ENCODE measurements at places on chromosomes 1 and 21.

GRCh38 chr1:67777016-67777415 is 56.3 kb downstream of the GNG12 start:
- DNase-seq: no peak
- H3K36me3 ChIP-seq: peaks cover 5% of the 10 kb centered on the region
- no peak overlapping the region for H3K27ac ChIP-seq
- H3K4me1 ChIP-seq: no peaks in the 10 kb centered on the region

- H3K36me3 ChIP-seq: peaks cover 2% of the 10 kb centered on the region
- H3K27ac ChIP-seq: no peak overlapping the region
- no peak overlapping the region for H3K4me3 ChIP-seq
- no peaks in the 10 kb centered on the region for H3K27me3 ChIP-seq
- no peak for DNase-seq
- peaks cover 44% of the 10 kb centered on the region for H3K4me1 ChIP-seq
Measured at GRCh38 chr1:44347280-44347679, 7.8 kb downstream of the ERI3 start.

DNA sequence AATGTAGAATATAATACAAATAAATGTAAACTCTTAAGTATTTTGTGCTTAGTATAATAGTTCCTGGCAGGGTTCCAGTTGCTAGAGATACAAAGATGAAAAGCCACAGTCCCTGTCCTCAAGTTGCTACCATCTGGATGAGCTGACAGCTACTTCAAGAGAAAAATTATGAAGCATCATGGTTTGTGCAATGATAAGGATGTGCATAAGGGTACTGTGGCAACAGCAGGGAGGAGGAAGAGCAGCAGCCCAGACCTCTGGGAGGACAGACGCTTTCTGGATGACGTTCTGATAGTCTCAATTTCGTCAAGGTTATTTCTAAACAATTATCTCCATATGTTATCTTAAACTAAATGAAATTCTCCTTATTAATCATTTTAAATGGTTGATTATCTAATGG is 198.9 kb downstream of the NTNG1 start:
- no peak overlapping the region for H3K4me3 ChIP-seq
- peaks cover 14% of the 10 kb centered on the region for H3K4me1 ChIP-seq
- no peaks in the 10 kb centered on the region for H3K36me3 ChIP-seq
- H3K27me3 ChIP-seq: no peaks in the 10 kb centered on the region
- no peak overlapping the region for H3K27ac ChIP-seq

- peaks cover 21% of the 10 kb centered on the region for H3K4me1 ChIP-seq
- H3K4me3 ChIP-seq: no peak overlapping the region
- H3K27me3 ChIP-seq: no peaks in the 10 kb centered on the region
Measured at GRCh38 chr21:26836528-26836927, 8.7 kb downstream of the ADAMTS1 start.

DNA sequence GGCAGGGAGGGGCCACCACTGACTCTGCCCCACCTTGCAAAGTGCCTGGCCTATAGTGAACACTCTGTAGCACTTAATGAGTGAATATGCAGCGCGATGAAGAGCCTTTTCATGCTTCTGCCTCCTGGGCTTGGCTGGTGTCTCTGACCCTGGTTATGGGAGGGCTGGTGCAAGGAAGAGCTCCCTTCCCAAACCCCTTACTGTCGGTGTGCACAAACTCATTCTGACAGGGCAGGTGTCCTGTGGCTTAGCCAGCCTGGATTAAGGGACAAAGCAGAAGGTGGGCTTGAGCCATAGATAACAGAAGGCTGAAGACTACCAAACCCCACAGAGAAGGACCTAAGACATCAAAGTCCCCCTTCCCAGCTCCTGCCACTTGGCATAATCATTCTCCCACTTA is 2.0 kb upstream of the NCMAP start:
- H3K27ac ChIP-seq: no peak overlapping the region
- H3K4me3 ChIP-seq: no peak overlapping the region
- H3K4me1 ChIP-seq: peaks cover 21% of the 10 kb centered on the region
- no peaks in the 10 kb centered on the region for H3K36me3 ChIP-seq

All from neural crest cell (in vitro differentiated cells).